PC-3 (cell line): ENCODE measurements at places on chromosomes 13 and 19.

GRCh38 chr13:51488212-51488611 lies 35.4 kb upstream of the INTS6 start:
- DNase-seq, result no peak

DNA sequence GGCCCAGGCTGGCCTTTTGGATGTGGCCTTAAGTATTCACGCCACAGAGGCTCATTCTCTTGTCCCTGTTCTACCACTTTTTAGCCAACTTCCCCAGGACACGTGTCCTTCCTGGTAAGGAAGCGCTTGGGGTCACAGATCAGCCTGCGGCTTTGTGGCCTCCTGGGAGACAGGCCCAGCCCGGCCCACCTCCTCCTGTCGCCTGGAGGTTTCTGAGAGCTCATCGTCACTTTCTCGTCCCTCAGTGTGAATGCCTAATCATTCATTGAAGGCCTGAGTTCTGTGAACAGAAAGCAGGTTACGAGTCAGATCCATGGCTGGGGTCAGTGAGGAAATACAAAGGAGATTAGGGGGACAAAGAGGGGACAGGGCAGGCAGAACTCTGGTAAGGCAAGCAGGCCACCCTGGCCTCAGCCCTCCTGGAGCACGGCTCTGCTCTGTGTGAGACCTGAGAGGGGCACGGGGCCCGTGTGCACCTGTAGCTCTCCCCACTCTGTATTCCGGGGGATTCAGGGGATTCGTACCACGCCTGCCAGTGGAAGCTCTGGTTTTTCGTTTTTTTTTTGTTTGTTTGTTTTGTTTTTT lies 38.6 kb upstream of the TSHZ3 start:
- no peak for DNase-seq

DNA sequence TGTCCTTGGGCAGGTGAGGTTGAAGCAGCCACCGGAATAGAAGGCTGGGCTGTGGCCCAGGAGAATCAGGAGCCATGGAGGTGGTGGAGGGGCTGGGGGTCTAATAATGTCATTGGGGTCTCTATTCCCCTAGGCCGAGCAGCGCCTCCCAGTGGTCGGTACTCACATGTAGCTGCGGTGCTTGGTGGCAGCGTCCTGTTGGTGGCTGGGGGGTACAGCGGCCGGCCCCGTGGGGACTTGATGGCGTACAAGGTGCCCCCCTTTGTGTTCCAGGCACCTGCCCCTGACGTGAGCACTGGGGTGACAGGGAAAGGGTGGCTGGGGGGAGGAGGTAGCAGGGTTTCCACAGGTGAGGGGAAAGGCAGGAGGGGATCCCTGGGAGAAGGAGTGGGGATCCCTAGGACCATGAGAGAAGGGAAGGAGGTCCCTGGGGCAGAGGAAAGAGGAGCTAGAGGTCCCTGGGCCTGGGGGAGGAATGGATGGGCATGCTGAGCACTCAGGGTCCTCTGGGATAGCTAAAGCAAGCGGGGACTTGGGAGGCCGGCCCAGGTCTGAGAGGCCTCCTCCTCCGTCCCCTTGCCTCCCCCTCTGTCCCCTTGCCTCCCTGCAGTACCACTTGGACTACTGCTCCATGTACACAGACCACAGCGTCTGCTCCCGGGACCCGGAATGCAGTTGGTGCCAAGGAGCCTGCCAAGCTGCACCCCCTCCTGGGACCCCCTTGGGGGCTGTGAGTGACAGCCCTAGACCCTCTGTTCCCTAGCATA lies 18.1 kb downstream of the MEGF8 start:
- DNase-seq, result no peak

GRCh38 chr13:20231839-20232555 lies at the start of gene GJB6:
GJB6 (minus strand) TSS chr13:20232319; CDS start chr13:20223480, 8,839 bp downstream.
- no peak for DNase-seq

DNA sequence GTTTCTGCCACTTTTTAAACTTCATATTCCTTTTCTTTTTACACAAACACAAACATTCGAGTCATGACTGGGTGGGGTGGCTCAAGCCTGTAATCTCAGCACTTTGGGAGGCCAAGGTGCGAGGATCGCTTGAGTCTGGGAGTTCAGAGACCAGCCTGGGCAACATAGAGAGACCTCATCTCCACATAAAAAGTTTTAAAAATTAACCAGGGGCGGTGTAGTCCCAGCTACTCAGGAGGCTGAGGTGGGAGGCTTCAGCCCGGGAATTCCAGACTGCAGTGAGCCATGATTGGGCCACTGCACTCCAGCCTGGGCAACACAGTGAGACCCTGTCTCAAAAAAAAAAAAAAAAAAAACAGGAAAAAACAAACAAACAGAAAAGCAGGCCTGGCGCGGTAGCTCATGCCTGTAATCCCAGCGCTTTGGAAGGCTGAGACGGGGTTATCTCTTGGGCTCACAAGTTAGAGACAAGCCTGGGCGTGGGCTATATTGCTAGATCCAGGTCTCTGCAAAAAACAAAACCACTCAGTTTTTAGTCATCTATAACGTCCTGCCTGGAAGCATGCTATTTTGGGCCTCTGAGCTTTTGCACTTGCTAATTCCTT lies 583 bp upstream of the BAX start:
- no peak for DNase-seq

DNA sequence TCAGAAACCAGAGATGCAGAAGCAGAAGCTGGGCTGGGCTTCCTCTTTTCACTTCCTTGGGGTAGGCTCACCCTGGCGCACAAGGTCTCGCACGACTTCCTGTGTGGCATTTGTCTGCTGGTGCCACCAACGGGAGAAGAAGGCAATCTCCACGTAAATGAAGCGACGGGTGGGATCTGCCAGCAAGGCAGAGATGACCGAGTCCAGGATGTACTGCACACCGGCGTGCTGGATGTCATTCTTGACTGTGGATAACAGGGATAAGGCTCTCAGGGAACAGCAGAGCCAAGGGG lies 1.3 kb downstream of the MAN2B1 start:
- DNase-seq, result no peak

GRCh38 chr13:41006306-41006705 lies 12.8 kb downstream of the ELF1 start:
- no peak for DNase-seq

DNA sequence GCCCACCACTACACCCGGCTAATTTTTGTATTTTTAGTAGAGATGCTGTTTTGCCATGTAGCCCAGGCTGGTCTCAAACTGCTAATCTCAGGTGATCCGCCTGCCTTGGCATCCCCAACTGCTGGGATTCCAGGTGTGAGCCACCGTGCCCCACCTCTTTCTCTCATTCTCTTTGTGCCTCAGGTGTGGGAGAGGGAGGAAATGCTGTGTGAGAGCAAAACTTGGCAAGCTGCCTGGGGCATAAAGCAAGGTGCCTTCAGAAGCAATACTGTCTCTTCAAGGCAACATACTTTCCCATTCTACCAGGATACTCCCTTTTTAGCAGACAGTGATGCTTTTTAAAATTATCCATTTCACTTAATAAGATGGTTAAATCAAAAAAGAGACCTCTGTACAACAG lies 53.2 kb upstream of the RFC3 start:
- DNase-seq, result peak; percentile 18

DNA sequence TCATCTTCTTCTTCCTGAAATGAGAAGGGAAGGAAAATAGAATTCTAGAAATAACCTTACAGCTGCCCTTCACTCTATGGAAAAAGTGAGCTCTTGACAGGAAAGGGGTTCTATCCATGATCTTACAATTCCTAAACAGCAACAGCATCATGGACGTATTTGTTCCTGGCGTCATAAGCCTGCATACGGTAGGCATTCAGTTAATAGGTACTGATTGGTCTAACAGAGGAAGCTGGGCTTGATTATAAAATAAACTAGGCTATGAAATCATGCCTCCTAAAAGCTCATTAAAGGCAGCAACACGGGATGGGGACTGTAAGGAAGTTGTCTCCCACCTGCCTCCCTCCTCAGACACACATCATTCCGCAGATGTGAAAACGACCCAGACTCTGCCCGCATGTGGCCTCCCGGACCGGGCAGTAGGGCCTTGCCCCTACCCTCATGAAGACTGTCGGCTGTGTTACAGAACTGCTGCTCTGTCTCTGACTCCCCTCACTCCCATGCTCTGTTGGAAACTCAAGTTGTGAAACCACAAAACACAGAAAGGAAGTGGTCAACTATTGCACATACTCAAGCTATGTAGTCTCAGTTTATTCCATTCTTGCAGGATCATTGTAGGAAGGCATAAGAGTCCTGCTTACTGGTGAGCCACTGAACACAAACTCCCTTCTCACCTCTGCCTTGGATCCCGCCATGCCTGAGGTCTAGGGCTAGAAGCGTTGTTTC lies 129.8 kb downstream of the DLEU7 start:
- peak; percentile 31 for DNase-seq

GRCh38 chr13:41613471-41613870 lies 156.1 kb downstream of the RGCC start:
- DNase-seq, result no peak

- peak; percentile 77 for DNase-seq
Measured at GRCh38 chr19:1076951-1077350, 10.0 kb downstream of the ARHGAP45 start.

- DNase-seq, result no peak
Measured at GRCh38 chr13:109500146-109500773, 286.1 kb downstream of the IRS2 start.

- DNase-seq, result peak; percentile 14
Measured at GRCh38 chr19:39546599-39546998, 6.6 kb upstream of the EID2 start.

- DNase-seq, result no peak
Measured at GRCh38 chr13:33073338-33073737, 57.1 kb downstream of the KL start.

DNA sequence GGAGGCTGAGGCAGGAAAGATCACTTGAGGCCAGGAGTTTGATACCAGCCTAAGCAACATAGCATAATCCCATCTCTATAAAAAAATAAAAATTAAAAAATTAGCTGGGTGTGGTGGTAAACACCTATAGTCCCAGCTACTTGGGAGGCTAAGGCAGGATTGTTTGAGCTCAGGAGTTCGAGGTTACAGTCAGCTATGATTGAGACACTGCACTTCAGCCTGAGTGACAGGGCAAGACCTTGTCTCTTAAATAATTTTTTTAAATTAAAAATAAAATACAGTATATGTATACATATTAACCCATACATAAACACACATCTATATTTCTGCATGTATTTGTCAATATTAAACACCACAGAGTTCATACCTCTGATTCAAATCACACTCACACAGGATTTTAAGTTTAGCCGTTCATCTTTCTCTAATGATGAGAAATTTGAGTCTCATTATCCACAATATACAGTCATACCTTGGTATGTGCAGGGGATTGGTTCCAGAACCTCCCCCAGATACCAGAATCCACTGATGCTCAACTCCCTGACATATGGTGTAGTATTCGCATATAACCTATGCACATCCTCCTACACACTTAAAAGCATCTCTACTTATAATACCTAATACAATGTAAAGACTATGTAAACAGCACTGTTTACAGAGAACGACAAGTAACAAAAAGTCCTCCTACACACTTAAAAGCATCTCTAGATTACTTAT lies 44.7 kb downstream of the PSPC1 start:
- DNase-seq, result no peak

DNA sequence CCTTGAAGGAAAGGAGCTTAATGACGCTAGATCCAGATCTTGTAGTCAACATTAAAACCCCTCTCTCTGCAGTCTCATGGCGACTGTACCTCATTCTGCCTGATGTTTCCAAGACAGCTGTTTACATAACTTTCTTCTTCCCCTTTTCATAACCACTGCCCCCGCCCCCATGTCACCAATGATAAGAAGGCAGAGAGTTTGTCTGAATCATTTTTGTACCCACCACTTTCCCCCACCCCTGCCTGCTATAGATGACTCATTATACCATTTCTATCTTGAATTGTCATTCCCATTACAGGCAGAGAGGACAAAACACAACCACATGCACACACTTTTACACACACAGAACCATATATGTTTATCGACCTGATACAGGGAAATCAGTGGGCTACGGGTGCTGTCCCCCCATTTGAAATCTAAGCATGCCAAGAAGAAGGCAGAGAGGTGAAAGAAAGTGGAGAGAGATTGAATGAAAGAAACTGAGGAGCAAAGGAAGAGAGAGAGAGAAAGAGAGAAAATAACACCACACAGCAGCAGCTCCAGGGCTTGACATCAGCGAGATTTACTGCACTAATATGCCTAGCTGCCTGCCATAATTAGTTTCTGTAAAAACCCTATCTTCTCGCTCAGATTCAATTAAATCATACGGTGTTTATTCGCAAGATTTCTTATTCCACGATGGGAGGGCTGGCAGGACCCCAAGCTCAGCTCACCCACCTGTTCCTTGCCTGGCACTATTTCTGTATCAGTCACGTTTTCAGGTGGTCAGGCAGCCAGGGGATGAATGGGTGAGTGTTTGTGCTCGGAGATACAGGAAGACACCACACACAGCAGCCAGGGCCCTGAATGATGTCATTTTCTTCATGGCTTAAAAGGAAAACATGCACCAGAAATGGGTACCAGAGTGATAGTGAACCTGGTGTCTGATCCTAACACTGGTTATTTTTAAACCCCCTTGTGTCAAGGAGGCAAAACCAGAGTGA lies 114.3 kb upstream of the SERP2 start:
- peak; percentile 54 for DNase-seq

DNA sequence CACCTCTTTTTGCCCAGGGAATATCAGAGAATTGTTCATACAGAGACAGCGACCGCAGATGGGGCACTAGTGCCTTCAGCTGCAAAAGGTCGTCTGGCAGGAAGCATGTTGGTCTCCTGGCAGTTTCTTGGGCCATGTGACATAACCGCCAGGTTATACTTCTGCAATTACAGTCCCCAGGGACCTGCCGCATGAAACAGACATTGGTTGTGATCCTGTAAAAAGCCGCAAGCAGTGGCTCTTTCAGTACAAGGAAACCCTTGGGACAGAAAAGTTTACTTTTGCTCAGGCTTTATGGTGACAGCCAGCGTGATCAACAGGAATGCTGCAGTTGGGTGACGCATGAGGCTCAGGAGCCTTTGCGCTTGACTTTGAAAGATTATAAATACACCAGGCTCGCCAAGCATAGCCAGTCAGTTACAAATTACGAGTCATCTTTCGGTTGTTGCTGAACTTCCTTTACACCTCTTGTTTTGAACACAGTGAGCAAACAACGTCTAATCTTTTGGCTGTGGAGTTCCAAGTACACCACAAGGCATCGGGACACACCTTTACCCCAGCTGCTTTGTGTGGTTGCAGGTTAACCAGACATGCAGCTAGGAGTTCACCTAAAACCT lies 50.5 kb upstream of the UBE2L5 start:
- DNase-seq, result peak; percentile 69
